Activated T-helper 2 cell treated with anti-CD3 and anti-CD28 coated beads, Interferon-gamma antibody, Interleukin-2, Interleukin-4, amounts not matched to agents 10 μg/mL and 5 μg/mL and 100 μg/mL, durations not matched to agents 14 hours and 24 hours and 36 hours (primary cell): ENCODE measurements at places on chromosomes 5 and 9. TPM values are rescaled to one million over a fixed set of nuclear protein-coding genes. Genes with fewer than 3 reads are reported as not detected.

DNA sequence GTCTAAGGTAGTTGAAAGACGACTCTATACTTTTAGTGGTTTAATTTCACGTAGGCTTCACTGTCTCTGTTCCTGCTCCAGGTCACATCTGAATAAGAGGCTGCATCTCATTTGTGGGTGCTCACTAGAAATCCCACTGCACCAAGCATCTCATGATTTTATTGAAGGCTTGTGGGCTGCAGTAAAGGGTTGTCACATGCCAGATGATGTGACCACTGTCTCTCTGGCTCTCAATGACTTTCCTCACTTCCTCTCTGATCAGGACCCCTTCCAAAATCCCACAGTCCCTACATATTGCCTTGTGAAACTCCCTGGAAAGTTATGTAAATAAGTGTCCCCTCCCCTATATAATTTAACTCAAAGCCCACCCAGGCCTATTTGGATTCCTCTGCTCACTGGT, 8.9 kb upstream of the ZCCHC10 start:
- DNase-seq = no peak

The TRPM6 gene
- 0.05 and 0.09 TPM in 2 replicates for total RNA-seq

DNA sequence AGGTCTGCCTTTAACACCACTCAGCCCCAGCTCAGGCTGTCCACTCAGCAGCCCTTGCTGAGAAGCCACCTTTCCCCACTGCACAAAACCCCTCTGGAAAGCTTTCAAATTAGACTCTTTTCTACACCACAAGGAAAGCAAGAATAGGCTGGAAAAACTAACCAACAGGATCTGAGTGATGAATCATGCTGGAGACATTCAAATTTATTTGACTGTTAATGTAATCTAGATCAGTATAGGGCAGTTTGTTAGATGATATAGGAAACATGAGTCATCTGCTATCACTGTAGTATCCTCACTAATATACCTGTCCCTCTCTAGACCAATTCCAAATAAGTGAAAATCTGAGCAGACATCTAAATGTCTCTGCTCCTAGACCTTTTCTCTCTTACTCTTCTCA, 127.8 kb upstream of the PAM start:
- DNase-seq = no peak

- no peak for DNase-seq
Measured at GRCh38 chr5:59506285-59506877, 387.1 kb downstream of the PDE4D start.

The SLC34A1 gene
- total RNA-seq = not detected in 2 replicates

DNA sequence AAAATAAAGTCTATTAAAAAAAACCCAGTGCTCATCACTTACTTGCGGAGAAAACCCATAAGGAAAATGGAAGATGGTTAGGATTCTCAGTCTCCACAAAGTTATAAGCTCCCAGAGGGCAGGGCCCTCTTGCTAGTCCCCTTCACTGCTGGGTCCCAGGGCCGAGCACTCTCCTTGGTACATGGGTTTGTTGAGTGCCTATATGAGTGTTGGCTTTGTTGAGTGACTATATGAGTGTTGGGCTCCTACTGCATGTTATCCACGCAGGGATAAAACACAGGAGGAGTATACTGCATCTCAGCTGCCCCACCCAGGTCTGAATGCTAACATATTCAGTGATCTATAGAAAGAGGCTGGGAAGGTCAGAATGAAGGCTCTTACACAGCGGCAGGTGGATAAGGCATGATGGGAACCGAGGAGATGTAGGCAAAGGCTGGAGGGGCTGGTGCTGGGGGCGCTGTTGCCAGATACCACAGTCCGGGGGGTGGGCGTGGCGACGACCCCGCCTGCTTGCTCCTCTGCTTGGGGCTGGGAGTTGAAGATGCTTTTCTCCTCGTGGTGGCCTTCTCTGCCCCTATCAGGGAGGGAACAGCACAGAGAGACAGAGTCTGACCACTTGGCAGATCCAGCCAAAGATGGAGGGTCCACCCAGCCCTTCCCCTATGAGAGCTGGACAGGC, 11.6 kb downstream of the ORM2 start:
- DNase-seq = no peak

The ACOT12 gene
- not detected in 2 replicates for total RNA-seq

DNA sequence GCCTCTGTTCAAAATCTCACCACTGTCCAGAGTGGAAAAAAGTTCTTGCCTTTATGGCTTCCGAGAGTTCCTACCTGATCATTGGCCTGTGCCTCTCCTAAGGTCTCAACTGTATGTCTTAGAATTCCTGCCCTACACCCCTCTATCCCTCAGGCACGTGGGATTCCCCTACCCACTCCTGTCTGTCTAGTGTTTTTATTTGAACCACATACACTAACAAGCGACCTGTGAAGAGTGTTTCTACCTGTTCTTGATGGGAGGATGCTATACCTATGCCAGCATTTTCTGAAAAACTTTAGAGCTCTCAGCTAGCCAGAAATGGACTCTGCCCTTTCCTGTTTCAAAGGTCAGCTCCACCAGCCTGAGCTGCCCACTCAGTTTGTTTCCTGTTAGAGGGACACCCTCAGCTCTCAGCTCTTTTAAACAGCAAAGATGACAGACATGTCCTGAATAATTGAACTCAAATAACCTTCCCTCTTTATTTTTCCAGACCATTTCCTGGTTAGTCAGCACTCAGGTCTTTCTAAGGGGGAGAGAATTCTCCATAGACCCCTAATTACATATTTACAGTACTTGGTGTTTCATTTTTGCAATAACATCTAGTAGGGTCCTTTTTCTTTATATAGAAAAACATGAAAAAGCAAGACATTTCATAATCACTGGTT, 214.8 kb downstream of the AOPEP start:
- DNase-seq = no peak

The PHF24 gene
- 0.11 TPM in 1 of 2 replicates, not detected in the other for total RNA-seq
